ENCODE measurements at places on chromosomes 4 and X. TPM values are rescaled to one million over a fixed set of nuclear protein-coding genes. Genes with fewer than 3 reads are reported as not detected.

- DNase-seq: no peak
These were observed 16.5 kb upstream of the PDCL2 start for GRCh38 chr4:55608591-55608990.

YIPF7 gene
- total RNA-seq: not detected

DNA sequence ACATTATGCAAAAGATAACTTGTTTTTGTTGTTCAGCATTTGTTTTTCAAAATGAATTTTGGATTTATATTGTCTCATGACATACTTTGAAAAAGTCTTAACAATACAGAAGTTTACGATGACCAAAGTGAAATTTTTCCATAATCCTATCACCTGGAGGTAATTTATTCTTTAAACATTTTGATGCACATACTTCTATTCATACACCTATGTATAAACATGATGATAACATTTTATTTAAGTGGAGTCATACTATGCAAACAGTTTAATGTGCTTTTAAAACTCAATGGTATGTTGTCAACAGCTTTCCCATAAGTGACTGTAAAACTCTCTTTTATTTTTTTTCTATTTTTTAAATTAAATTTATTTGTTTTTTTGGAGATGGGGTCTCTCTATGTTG is 65.0 kb downstream of the STAG2 start:
- DNase-seq: no peak

CACNA1F gene
- total RNA-seq: not detected

ADH1A gene
- not detected for total RNA-seq

DNA sequence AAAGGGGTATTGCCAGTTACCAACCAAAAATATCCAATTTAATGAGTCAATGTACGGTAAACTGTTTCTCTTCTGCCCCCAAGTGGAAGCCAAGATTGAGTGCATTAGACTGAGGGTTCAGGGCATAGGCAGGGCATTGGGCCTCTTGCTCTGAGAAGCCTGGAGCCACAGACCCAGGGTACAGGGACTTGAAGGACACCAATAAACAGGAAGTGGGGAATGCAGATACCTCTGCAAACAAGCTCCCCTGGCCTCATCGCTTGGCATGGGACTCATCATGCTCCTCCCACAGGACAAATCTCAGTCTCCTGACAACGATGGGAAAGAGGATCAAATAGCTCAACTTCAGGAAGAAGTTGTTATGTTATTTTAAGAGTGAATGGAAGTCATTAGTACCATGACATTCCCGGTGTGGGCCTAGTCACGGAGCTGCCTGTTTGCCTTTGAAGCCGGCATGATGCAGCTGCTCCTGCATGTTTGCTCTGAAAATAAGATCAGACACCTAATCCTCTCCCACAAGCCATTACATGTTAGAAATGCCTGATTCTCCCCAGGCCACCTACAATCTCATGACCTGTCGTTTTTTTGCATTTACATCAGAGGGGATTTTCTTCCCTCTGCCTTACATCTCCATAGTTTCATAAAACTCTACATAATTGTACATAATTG is 224.2 kb downstream of the RCHY1 start:
- peak; percentile 80 for DNase-seq

- no peak for DNase-seq
These were observed 2.4 kb downstream of the CORIN start for GRCh38 chr4:47835494-47835893.

DNA sequence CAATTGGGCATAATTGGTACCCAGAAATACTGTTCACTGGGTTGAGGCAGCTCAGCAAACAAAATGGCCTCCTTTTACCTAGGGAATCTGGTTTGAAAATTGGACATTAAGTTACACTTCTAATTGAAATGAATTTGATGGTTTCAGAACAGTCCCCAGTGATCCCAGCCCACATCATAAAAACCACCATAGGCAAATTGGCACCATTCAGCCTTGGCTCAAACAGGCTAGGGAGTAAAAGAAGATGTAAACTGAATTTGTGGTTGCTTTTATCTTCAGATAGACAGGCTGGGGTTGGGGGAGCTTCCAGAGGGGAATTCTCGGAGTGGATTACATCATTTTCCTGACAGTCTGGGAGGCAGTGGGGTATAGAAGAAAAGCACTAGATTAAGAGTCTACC is 576.5 kb downstream of the MID1IP1 start:
- DNase-seq: no peak

RASL11B gene
- total RNA-seq: not detected

GRCh38 chr4:137685357-137685756 is 153.1 kb upstream of the PCDH18 start:
- DNase-seq: no peak

DNA sequence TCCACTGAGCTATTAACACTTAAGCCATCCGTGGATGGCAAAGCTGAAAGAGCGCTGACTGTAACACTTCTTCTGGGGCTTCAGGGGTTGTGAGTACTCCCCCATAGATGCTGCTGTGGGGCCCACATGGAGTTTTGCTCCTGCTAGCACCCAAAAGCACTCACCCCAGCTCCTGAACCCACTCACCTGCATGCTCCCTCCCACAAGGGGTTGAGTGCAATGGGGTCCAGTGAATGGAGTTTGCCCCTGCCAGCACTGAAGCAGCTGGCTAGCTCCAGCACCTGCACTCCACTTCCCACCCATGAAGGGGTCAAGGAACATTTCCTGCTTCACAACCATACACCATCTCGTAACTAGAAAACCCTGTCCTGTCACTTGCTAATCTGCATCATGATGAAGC is 78.9 kb downstream of the IL21 start:
- DNase-seq: no peak

GRCh38 chr4:162274354-162274753 is 110.6 kb upstream of the FSTL5 start:
- DNase-seq: peak; percentile 44

- no peak for DNase-seq
These were observed 40.3 kb upstream of the GLRA3 start for GRCh38 chr4:174869339-174869738.

PRKG2 gene
- total RNA-seq: not detected

HOPX gene
- total RNA-seq: not detected

SLC6A14 gene
- not detected for total RNA-seq

- DNase-seq: no peak
These were observed 49.5 kb upstream of the LNX1 start for GRCh38 chr4:53640576-53641453.

CLDN24 gene
- not detected for total RNA-seq

HSFX4 gene
- not detected for total RNA-seq

- no peak for DNase-seq
These were observed 73.7 kb downstream of the TBL1X start for GRCh38 chrX:9538544-9539045.

DNA sequence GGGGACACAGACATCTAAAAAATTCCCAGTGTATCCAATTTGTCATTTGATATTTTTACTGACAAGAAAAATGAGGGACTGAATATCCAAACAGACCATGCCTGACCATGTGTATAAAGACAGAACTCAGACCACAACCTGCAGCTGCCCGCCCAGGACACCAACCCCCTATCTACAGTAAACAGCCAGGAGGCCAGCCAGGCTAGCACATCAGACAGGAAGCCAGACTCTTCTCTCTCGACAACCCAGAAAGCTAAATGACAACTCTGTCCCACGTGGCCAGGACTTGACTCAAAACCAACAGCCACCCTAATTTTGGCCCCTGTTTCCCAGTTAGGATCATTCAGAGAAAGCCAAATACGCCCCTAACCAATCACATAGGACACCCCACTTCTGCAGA is 15.1 kb downstream of the AFAP1 start:
- no peak for DNase-seq

DNA sequence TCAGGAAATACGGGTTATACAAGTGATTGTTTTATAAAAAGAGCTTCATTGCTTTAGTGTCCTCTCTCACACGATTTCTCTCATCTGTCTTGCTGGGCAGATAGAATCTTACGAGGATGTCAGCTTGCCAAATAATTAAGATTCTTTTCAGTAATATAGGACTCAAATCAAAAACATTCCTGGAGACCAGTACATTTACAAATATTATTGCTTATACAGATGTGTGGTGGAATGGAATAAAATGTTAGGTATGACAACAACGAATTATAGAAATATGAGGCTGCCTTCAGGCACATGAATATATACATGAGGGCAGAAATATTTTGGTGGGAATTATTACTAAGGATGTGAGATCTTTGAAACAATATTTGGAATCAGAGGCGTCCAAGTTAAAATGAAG is 88.9 kb downstream of the GC start:
- DNase-seq: no peak

RRH gene
- not detected for total RNA-seq

IQCM gene
- not detected for total RNA-seq

PSAPL1 gene
- total RNA-seq: not detected

DNA sequence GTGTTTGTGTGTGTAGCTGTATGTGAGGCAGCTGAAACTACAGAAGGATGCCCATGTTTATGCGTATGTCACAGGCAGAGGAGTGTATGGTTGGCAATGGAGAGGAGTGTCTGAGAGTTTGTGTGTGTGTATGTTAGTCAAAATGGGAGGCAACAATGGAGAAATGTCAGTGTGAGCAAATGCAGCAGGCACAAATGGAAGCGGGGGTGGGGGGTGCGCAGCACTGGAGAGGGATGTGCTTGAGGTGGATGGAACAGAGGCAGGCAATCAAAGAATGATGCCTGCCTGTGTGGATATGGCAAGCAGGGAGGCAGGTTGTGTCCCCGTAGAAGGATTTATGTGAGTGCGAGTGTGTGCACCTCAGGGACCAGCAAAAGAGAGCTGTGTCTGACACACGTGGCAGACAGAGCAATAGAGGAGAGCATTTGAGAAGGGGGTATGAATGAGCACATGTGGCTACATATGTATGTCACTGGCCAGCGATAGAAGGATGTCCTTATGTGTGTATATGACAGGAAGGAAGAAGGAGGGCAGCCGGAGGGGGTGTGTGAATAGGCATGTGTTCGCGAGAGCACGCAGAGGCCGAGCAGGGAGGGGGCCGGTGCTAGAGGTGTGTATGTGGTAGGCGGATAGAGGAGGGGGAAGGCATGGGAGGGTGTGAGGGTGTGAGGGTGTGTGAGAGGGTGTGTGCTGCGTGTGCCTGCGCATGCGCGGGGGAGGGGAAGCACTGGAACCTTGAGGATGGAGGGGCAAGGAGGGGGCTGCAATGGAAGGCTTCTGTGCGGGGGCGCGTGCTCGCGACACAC is 1.1 kb downstream of the PJA1 start:
- DNase-seq: peak; percentile 60

DNA sequence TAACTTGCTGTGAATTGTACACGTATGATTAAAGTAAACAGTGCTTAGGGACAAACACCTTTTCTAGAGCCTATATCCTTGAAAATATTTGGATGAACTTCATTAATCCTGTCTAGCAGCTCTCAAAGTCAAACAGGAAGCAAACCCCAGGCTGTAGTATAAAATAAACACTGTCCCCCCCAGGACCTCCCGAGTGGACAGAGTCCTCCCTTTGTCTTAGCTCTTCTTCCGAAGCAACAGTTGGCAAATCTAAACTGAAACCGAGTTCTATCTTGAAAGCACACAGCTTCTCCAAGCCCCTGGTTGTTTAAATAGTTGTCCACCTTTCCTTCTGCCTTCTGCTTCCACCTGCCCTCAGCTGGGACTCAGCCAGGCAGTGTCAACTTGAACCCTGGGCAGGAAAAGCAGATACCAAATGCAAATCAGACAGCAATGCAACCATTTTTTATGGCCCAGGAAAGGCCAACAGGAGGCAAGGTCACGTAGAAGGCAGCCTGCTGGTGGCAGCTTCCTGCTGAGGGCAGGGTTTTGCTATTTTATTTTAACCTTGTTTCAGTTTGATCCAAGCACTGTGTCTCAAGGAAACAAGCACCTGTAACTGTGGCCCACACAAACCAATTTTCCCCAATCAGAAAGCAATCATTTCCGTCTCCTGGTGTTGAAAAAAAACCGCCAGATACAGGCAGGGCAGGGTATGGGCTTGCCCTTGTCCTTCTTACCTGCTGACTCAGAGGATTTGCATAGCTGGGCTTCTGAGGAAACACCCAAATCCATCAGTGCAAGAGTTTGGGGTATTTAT is 110.3 kb upstream of the KIT start:
- no peak for DNase-seq

ODAPH gene
- total RNA-seq: not detected

CXorf51B gene
- total RNA-seq: not detected

DNA sequence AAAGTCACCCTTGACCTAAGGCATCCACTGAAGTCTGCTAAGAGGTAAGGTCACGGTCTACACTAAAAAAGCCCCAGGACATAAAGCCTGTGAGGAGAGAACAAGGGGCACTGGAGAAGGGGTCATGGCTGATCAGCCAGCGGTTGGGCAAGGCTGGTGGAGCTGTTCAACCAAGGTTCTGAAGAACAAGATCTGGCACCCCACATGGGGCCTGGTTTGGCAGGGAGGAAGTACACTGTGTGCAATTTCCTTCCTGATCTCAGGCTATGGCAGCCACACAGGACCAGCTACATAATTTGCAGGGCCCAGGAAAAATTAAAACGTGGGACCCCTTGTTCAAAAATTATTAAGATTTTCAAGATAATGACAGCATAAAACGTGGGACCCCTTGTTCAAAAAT is 14.1 kb upstream of the BRS3 start:
- DNase-seq: peak; percentile 25

DNA sequence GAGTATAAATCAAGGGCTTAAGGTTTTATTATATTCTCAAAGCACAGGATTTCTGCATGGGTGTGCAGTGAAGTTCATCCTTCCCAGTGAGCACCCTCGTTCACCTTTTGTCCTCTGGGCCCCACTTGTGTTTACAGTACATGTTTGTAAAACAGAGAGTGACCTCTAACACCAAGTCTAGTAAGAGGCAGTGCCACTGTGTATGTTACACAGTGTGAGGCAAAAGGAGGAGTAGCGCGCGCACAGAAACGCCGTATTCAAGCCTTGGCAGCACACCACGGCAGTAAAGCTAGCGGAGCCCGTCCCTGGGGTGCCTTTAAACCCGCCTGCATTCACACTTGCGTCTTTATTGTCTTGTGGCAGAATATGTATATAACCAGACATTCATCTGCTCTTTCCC is 51.9 kb downstream of the CCNI start:
- no peak for DNase-seq

DNA sequence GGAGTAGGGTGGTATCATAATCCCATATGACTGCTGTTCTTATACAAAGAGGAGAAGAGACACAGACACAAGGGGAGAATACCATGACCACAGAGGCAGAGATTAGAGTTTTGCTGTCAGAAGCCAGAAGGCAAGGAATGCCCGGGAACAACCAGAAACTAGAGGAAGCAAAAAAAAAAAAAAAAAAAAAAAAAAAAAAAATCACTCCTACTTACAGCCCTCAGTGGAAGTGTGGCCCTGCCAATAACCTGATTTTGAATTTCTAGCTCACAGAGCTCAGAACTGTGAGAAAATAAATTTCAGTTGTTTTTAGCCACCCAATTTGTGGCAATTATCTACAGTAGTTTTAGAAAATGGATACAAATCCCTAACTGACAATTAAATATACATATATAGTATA is 30.4 kb upstream of the UBE2NL start:
- DNase-seq: no peak

STATH gene
- not detected for total RNA-seq

FOXP3 gene
- total RNA-seq: not detected

GAB1 gene
- total RNA-seq: 0.58 TPM

RAB40AL gene
- total RNA-seq: 0.67 TPM

GRCh38 chr4:159413306-159413943 is 310.5 kb downstream of the RAPGEF2 start:
- no peak for DNase-seq
